ENCODE measurements at places on chromosomes 2 and 18.
A peak's percentile ranks its signal among the peaks of the same experiment; 100 is the strongest.

- DNase-seq = no peak
These were observed 81.7 kb downstream of the FEZ2 start for GRCh38 chr2:36516136-36516870.

DNA sequence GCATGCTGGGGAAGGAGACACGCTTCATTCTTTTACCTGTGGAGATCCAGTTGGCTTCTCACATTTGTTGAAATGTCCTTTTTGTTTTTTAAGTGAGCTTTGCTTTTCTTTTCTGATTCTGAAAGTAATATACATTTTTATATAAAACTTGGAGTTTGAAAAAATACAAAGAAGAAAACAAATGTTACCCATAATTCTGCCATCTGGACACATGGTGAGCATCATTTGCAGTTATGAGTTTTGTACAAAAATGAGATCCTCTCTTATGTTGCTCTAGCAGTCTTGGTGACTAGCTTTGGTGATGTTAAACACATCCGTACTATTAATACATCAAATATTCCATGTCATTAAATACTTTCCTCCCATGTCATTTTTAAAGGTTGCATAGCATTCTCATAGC, 101.1 kb upstream of the OTOS start:
- no peak for DNase-seq

DNA sequence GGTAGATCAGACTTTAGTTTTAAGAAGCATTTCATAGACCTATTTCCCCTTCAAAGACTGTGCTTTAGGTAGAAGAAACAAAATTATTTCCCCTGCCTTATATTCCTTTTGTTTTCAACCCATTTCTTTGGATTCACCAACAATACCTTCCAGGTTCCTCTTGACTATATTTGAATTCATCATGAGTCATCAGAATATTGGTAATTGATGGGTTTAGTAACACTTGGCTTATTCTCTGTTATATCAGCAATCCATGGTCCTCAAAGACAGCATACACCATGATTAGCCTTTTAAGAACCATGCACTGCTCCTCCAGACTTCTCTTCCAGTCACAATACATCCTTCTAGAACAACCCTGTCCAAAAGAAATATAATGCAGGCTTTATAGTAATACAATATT, 83.0 kb upstream of the NOSTRIN start:
- DNase-seq = no peak

DNA sequence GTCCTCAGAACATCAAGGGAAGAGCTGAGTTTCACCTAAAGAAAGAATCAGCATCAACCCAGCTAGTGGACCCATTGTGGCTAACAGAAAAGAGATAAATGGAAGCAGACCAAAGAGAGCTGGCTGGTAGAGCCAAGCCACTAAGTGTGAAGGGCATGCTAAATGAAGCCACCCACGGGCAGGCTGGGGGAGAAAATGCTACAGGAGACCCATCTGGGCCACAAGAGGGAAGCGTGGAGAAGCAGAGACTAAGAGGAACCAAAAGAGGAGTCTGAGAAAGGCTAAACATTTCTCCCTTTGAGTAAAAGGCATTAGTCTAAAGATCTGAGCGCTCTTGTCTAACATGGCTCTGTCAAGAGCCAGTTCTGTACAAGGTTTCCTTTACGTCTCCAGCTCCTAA, 15.8 kb downstream of the CWC22 start:
- DNase-seq = no peak

GRCh38 chr2:151975460-151976414, 123.1 kb downstream of the CACNB4 start:
- DNase-seq = no peak

DNA sequence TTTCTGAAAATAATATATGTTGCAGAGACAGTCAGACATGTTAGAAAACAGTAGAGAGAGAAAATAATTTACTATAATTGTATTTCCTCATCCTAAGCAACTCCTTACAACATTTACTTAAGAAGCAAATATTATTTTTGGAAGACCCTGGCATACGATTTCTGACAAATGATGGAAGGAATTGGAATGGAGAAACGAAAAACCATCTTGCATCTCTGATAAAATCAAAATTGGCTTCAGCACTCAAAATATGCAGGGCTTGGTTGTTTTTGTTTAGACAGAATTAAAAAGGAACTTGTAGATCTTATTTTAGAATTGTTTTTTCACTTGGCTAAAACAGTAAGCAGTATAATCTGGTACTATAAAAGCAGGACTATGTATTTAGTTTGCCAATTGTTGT, 88.1 kb downstream of the NRXN1 start:
- no peak for DNase-seq

DNA sequence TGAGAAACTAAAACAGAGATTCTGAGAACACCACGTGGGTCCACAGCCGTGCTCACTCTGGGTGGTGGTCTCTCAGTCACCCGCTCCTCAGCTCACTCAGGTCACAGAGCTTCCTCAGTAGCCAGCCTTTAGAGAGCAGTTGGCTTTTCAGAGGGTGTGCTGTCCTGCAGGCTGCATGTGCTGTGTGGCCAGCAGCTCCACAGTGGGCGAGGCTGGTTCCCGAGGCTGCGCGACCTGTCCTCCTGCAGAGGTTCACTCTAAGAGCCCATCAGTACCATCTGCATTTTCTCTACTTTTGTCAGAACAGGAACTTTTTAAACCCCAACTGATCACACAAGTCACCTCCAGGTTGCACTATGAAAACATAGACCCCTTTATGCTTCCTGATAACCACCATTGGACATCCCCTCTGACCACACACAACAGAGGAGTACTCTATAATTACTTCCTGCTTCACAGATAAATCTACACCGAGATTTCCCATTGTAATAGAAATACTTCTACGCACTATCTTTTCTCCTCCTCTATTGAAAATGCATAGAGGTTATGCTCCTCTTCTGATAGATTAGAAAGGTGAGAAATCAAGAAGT, 93.1 kb downstream of the GYPC start:
- peak; percentile 20 for DNase-seq

- DNase-seq = no peak
These were observed 18.7 kb upstream of the RASGRP3 start for GRCh38 chr2:33457556-33458247.

DNA sequence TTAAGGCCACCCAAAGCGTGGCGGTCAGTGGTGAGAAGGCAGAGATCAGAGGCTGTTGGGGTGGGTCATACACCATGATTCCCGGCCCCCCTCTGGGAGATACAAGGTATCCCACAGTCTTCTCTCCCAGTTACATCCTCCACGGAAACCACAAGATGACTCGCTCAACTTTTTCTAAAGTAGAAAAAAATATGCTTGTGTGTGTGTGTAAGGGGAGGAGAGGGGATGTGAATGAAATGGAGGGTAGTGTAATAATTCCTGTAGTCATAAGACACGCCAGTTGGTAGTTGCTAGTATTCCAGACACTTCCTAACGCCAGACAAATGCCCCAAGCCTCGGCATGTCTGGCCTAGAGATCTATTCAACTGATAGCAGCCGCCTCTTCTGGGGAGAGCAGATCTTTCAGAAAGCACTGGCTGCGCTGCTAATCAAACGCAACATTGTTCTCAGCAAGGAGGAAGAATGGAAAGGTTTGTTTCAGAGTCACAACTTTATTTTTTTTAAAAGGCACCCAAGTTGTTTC, 143.5 kb downstream of the TGIF1 start:
- no peak for DNase-seq

- no peak for DNase-seq
These were observed 311.4 kb upstream of the UBE2E3 start for GRCh38 chr2:180669016-180669415.

- DNase-seq = peak; percentile 46
These were observed 189.1 kb upstream of the ERBB4 start for GRCh38 chr2:212727751-212728150.

DNA sequence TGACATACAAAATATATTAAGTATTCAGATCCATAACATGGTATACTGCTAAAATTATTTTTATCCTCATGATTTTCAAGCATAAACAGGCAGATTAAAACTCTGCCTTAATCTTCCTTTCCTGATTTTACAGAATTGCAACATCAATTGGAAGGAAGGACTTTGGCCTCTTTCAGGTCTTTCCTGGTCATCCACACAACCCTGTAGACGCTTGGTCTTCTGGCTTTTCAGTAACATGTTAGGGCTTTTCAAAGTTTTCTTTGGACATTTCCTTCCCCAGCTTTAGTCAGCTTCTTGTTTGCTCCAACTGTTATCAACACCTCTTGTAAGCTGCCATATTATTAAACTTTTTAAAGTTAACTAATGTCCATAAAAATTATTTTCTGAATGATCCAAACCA, 1364.9 kb upstream of the NRXN1 start:
- DNase-seq = no peak

GRCh38 chr18:22228976-22229375, 59.6 kb downstream of the GATA6 start:
- DNase-seq = no peak

DNA sequence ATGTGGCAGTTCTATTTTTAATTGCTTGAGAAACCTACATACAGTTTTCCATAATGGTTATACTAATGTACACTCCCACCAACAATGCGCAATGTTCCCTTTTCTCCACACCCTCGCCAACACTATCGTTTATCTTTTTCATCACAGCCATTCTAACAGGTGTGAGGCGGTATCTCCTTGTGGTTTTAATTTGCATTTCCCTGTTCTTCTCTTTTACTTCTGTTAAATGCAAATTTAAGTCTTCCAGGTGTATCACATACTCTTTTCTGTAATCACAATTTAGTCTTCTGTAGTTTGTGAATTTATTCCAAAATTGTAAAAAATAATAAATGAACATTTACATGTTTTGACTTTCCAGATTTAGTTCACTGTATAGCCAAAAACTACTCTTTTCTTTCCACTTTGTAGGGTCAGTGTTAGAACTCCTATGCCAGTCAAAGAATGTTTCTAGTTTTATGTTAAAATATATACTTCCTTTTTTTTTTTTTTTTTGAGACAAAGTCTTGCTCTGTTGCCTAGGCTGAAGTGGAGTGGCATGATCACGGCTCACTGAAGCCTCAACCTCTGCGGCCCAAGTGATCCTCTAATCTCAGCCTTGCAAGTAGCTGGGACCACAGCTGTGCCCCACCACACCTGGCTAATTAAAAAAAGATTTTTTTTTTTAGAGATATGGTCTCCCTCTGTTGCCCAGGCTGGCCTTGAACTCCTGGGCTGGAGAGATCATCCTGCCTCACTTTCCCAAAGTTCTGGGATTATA, 15.4 kb upstream of the ACYP2 start:
- DNase-seq = peak; percentile 79

DNA sequence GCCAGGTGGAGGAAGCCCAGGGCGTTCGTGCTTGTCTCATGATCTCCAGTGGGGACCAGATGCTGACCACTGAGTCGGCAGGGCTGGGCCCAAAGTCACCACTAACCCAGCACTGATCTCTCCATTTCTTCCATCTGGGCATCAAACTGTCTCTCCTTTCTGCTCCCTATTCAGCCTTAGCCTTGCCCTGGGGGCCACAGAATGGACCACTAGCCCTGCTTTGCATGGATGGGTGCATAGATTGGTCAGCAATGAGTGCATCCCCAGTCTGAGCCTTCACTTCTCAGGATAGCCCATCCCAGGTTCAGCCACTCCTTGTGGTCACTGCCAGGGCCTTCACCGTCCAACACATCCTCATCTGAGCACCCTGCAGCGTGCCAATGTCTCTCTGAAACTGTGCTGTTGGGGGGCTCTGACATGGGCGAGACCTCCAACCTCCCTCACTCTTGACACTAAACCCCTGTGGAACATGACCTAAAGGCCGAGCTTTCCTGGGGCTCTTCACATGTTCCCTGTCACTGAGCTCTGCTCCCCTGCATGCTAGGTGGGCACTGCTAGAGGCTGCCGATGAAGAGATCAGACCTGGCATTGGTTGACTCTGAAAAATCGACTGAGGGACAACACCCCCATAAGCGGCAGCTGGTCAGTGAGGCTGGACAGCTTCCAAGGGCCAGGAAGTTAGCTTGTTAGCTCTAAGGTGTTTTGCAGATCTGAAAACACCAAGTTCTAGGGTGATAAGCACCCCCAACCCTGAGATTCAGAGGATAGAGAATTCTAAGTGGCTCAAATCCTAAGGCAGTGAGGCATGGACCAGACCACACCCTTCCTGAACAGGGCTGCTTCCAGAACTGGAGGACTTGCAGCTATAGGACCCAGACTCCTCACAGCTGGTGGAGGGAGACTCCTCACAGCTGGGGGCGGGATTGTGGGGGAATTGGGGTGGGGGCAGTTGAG, 61.7 kb downstream of the HS1BP3 start:
- no peak for DNase-seq

DNA sequence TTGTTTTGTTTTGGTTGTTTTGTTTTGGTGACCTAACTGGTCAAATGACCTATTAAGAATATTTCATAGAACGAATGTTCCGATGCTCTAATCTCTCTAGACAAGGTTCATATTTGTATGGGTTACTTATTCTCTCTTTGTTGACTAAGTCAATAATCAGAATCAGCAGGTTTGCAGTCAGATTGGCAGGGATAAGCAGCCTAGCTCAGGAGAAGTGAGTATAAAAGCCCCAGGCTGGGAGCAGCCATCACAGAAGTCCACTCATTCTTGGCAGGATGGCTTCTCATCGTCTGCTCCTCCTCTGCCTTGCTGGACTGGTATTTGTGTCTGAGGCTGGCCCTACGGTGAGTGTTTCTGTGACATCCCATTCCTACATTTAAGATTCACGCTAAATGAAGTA, at the start of gene TTR:
Gene TTR, plus strand, starts transcription at position 250 of the 400 bp plus-strand sequence. Its CDS starts 26 bp downstream, at position 276.
- no peak for DNase-seq

- DNase-seq = no peak
These were observed 37.5 kb downstream of the ANO7 start for GRCh38 chr2:241225983-241226382.

DNA sequence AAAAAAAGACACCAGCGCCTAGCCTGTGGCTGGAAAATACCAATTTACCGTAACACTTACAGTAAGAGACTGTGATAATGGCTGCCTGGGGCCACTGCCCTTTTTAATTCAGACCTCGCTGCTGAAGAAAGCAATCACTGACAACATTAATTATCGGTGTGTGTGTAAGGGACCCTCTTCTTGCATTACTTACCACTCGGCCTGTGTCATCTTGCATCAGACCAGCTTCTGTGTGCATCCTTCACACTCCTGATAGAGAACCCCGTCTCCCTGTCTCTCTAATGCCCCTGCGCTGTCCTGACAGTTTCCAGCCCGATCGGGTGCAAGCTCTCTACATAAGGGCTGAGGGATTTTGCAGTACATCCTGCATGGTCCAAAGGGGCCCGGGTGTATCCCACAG, 124.4 kb downstream of the ZNF516 start:
- DNase-seq = no peak

DNA sequence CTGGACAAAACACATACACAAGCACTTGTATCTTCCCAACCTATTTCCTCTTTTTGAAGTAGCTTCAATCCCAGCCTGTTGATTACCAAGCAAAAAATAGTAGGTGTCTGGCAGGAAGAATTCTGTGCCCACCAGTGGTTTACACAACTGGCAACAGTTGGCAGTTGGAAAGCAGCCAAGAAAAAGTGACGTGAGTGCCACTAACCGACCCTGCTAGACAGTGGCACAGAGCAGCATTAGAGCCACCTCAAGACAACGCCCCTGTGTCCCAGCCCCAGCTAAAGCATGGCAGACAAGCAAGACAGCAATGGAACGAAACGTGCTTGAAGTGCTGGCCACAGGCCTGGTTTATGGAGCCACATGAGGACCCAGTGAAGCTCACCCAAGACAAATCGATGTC, 379.6 kb downstream of the FBXO15 start:
- no peak for DNase-seq
